ENCODE measurements at places on chromosomes 1 and 21.

GRCh38 chr1:221169447-221169889 is 290.2 kb downstream of the HLX start:
- DNase-seq = no peak

GRCh38 chr21:46441961-46442498 is 16.7 kb upstream of the DIP2A start:
- DNase-seq = no peak

- no peak for DNase-seq
Observed at GRCh38 chr1:230002164-230002803, 64.8 kb upstream of the GALNT2 start.

GRCh38 chr1:208919371-208919770 is 664.1 kb upstream of the CAMK1G start:
- no peak for DNase-seq
